HT-29 (cell line): ENCODE measurements at places on chromosomes 4 and X.

GRCh38 chr4:168077726-168078239 is 14.6 kb upstream of the ANXA10 start:
- no peak for DNase-seq

GRCh38 chr4:5403746-5404497 is 304.4 kb downstream of the EVC2 start:
- no peak for DNase-seq

- no peak for DNase-seq
Measured at GRCh38 chr4:26749867-26750266, 110.8 kb upstream of the STIM2 start.

DNA sequence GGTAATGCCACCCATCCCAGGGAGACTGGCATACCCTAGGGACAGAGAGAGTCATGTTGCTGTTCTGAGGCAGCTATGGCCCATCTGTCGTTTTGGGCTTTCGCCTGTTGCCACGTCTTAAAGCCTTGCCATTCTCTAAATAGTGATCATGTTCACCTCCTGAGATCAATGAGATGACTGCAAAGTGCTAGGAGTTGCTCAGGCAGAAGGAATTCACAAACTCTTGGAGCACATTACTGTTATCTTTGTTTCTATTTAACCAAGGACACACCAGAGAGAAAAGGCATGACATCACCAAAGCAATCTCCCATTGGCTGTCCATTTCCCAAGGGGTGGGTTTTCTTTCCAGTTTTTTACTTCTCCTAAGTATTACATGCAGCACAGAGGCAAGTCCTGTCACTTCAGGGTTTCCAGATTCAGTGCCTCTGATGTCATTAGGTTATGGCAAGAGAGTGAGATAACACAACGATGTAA is 37.1 kb upstream of the SETD7 start:
- no peak for DNase-seq

- no peak for DNase-seq
Measured at GRCh38 chrX:119726900-119727555, 31.4 kb upstream of the SOWAHD start.

GRCh38 chr4:42371305-42372252 is 25.7 kb upstream of the SHISA3 start:
- DNase-seq: peak; percentile 54

GRCh38 chrX:48789366-48790220 is 3.2 kb downstream of the GATA1 start:
- DNase-seq: no peak

- DNase-seq: no peak
Measured at GRCh38 chr4:8459867-8460445, 19.4 kb downstream of the TRMT44 start.

DNA sequence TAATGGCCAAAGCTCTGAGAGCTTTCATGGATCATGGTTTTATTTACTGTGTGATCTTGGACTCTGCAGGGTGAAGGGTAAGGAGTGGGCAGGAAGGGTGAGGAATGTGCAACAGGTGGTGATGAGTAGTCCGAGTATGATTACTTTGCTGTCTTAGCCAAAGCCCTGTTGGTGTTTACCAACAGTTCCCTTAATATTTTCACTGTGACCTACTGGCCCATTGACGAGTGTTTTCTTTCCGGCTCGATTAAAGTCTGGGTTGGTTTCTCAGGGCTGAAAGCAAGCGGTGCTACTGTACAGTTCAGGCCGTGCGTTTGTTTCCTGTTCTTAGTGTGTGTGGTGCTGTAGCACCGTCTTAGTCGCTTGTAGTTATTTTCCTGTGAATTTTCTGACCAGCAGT is 2.6 kb downstream of the ARHGAP24 start:
- DNase-seq: no peak

GRCh38 chr4:174377613-174378012 is 93.9 kb downstream of the CEP44 start:
- no peak for DNase-seq

DNA sequence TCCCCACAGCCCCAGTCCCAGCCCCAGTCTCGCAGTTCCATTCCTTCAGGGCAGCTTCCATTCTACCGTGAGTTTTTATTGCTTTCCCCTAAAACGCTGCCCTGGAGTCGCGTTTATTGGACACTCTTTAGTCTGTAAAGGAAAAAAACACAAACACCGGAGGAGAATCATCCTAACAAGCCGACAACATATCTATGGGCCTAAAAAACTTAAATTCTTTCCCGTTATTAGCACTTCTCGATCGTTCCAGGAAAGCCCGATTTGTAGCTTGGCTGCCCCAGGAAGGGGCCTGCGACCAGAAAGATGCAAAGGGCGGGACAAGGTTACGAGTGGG is 178.5 kb downstream of the CBR4 start:
- no peak for DNase-seq

- DNase-seq: peak; percentile 26
Measured at GRCh38 chr4:168569066-168569930, 72.4 kb downstream of the PALLD start.

DNA sequence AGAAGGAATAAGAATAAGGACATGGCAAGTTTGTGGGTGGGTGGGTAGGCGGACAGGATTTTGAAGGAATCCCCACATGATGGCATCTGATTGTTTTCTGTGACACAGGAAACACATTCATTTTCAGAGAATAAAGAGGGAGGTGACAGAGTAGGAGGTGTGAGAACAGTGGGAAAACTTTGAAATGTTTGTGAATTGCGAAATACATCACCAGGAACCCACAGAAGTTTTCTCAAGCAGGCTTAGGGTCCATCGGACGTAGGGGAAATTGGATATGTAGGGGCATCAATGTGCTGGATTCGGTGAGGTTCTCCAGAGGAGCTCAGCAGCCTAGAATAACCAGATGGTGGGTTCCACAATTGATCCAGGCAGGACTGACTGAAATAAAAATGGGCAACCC is 171.6 kb downstream of the GLRA2 start:
- DNase-seq: no peak

- DNase-seq: peak; percentile 12
Measured at GRCh38 chrX:139429913-139430312, 100.6 kb upstream of the F9 start.

DNA sequence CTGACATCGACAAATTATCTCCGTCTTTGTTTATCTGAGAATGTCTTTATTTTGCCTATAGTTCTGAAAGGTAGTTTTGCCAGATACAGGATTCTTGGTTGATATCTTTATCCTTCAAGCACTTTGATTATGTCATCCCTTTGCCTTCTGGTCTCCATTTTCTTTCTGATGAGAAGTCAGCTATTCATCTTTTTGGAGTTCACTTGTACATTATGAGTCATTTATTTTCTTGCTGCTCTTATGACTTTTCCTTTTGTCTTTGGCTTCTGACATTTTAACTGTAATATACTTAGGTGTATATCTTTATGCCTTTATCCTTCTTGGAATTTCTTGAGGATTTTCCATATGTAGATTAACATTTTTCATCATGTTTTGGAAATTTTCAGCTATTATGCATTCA is 51.4 kb downstream of the SHROOM4 start:
- no peak for DNase-seq

GRCh38 chr4:38177641-38178391 is 217.6 kb downstream of the PTTG2 start:
- DNase-seq: no peak

- DNase-seq: no peak
Measured at GRCh38 chr4:10565166-10565780, 108.0 kb upstream of the ZNF518B start.

DNA sequence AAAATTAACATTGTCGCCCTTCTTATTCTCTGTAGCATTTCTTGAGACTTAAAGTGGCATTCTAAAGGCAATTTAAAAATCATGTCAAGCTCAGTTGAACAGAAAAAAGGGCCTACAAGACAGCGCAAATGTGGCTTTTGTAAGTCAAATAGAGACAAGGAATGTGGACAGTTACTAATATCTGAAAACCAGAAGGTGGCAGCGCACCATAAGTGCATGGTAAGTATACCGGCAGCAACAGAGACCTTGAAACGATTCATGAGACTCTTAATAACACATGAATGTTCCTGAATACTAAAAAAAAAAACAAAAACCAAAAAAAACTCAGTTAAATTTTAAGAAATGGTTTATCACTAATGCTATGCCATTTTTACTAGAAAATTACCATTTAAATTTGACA is 82.4 kb upstream of the HPRT1 start:
- peak; percentile 32 for DNase-seq

DNA sequence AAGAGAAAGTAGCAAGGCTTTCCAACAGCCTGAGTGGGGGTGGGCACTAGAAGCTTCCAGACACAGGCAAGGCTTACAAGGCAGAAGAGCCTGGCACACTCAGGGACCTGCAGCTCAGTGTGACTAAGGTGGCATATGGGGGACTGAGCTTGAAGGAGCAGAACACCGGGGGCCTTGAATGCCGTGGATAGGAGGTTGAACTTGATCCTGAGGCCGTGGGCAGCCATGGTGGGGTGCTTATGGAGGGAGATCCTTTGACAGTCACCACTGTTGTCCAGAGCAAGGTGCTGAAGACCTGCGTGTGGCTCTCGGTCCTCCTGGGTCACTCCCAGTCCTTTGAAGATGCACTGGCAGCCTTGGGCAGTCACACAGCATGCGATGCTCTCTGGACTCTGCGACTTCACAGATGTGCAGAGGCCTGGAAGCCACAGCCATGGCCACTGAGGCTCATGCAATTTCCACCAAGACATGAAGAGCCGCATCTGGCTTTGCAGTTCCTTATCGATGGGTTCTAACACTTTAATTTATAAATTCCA is 18.3 kb downstream of the C4orf50 start:
- DNase-seq: no peak

DNA sequence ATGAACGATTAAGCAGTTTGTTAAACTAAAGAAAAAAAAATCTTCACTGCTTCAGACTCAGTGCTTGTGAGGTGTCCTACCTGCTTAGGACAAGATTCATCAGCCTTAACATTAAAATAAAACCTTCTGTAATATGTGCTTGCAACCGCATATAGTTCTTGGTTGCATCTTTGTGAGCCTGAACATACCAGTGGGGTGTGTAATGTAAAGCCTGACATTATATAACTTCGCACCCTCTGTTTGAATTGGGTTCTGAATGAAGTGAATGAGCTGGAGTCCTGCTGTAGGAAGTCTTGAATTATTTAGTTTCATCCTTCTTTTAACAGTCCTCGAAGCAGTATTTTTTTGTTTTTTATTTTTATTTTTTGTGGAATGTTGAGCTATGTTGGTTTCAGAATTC is 3.1 kb downstream of the KDM6A start:
- peak; percentile 18 for DNase-seq

DNA sequence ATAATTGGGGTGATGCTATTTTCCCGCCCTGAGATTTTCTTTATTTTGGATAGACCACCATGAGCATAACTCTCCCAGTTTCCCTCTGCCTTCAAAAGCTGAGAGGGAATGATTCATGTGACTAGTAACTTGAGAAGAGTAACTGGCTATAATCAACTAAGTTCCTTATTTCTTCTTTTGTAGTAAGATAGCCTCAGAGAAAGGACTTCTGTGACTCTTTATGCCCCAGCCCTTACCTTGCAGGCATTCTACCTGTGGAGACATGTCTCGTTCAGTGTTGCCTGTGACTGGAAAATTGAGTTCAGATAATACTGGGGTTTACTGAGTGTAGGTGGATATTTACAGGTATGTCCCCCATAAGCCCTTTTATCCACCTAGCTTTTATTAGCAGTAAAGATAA is 715.4 kb upstream of the HS3ST1 start:
- DNase-seq: no peak

DNA sequence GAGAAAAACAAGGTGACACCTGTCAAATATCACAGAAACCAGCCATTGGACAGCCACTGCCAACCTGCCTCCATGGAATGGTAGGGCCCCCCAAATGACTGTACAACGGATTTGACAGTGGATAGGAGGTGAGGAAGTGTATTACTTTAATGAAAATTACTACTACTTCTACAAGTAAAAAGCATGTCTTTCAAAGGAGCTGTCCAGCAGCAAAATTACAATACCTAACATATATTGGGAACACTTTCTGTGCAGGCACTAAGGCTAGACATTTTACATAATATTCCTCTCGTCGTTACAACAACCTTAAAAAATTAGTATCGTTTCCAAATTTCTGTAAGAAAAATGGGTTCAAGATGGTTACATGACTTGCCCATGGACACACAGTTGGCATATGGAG is 14.9 kb downstream of the PPP3CA start:
- no peak for DNase-seq

GRCh38 chrX:147675819-147676218 is 235.9 kb upstream of the FMR1 start:
- DNase-seq: no peak

- peak; percentile 96 for DNase-seq
Measured at GRCh38 chr4:37452952-37453280, 208.4 kb downstream of the NWD2 start.

DNA sequence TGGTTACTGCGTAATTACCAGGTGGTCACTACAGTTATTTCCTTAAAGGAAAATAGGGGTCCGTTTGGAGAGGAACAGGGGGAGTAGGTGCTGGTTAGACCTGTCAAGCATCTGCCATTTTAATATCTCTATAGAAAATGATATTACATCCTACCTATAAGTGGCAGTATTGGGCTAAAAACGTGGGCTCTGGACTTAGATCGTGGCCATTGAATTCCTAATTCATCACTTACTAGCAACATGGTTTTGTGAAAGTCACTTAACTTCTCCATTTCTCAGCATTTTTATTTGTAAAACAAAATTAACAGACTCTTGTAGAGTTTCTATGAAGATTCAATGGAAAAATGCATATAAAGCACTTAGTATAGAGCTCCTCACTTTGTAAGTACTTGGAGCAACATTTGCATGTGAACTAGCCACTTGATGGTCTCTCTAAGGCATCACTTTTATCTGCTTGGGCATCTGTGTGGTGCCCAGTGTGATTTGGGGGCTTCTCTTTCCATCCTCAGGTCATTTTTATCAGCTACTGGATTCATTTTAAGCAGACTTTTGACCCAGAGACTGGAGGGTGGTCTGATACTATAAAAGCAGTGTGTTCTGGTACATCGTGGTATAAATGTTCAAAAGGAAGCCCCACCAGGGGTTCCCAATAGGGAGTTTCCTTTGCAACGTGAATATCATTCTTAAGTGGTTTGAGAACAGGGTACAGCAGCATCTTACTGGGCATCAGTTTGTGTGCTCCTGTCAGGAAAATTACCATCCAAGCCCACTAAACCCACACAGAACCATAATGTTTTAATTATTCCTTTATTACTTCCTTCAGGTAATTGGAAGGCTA is 42.7 kb upstream of the RASSF6 start:
- peak; percentile 71 for DNase-seq

GRCh38 chrX:1601768-1602085 is 10.3 kb downstream of the AKAP17A start:
- DNase-seq: no peak

DNA sequence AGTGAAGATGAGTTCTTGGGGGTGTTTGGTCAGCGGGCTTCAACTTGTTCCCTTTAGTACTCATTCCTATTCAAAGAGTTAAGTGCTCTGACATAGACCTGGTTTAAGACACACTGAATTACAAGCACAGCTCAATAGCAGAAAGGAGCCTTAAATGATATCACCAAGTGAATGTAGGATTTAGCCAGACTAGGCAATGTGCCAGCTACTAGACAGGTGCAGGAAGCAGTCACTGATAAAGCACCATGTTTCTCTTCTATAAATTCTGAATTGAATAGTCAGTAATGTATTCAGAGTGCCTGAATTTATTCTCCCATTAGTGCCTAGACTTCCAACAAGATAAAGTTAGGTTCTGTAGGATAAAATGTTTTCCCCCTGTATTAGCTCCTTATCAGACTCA is 63.6 kb downstream of the ASB9 start:
- no peak for DNase-seq

GRCh38 chr4:184620212-184620867 is 28.9 kb downstream of the CASP3 start:
- no peak for DNase-seq
